NCI-H1417 treated with DMSO at 0.1 percent for 48 hours (cell line): ENCODE measurements at places on chromosomes 7 and 10.

GRCh38 chr10:92756201-92757065 is 66.7 kb downstream of the HHEX start:
- no peak for DNase-seq

DNA sequence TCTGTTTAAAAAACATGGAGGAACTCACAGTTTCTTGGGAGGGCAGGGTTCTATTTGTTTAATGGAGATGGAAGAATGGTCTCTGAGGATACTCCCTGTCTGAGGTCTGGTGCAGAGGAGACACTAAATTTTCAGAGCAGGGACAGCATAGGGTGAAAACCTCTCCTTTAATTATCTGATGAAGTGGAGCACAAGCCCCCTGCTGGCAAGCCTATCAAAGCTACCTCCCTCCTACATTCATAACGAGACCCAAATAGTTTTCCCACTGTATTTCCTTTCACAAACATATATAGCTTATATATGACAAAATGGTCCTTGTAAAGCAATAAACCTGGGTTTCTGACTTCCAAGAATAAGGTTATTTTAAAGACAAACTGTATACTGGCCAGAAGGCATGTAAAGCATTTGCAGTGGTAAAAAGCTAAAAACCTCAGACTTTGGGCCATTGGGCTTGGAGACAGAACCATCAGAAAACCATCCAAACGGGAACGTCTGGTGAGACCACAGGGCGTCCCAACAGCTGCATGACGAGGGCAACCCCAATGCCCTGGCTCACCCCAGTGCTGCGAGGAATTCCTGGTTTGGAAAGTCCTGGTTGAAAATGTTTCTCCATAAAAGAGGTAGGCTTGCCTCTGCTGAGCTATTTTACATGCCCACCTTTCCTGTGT is 201.3 kb downstream of the FANK1 start:
- DNase-seq, result no peak

GRCh38 chr7:28954471-28954870 is 3.7 kb downstream of the TRIL start:
- no peak for DNase-seq

GRCh38 chr10:17918187-17918903 is 33.4 kb upstream of the SLC39A12 start:
- no peak for DNase-seq

- no peak for DNase-seq
Observed at GRCh38 chr10:125662584-125662983, 20.4 kb downstream of the TEX36 start.

GRCh38 chr10:44908066-44908749 is 2.9 kb upstream of the TMEM72 start:
- no peak for DNase-seq

DNA sequence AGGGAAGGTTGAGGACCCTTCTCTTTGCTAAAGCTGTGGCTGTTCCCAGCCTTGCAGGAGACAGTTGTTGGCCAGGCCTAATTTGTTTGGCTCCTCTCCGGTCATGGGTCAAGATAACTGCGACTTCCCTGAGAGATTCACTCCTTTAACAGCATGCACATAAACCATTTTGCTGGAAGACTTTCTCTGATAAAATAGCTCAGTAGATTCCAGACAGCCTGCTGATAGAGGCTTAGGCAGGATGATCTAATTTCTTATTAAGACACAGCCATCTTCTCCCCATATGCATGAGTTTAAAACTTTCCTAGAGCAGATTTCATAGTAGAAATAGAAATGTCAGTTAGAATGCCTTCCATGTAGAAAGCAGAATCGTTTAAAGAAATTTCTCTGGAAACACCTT is 181.9 kb downstream of the WNT2 start:
- no peak for DNase-seq

GRCh38 chr7:129851809-129852208 is 101.0 kb downstream of the UBE2H start:
- no peak for DNase-seq

- no peak for DNase-seq
Observed at GRCh38 chr10:77313066-77313750, 324.4 kb downstream of the KCNMA1 start.

- no peak for DNase-seq
Observed at GRCh38 chr7:138328215-138328614, 131.8 kb upstream of the TRIM24 start.

- DNase-seq, result no peak
Observed at GRCh38 chr10:82160307-82160706, 285.3 kb downstream of the NRG3 start.

- no peak for DNase-seq
Observed at GRCh38 chr10:73522263-73522662, 26.4 kb upstream of the PPP3CB start.

GRCh38 chr10:29736366-29737073 is 101.7 kb upstream of the SVIL start:
- no peak for DNase-seq

GRCh38 chr7:91847876-91848588 is 32.5 kb downstream of the MTERF1 start:
- no peak for DNase-seq

DNA sequence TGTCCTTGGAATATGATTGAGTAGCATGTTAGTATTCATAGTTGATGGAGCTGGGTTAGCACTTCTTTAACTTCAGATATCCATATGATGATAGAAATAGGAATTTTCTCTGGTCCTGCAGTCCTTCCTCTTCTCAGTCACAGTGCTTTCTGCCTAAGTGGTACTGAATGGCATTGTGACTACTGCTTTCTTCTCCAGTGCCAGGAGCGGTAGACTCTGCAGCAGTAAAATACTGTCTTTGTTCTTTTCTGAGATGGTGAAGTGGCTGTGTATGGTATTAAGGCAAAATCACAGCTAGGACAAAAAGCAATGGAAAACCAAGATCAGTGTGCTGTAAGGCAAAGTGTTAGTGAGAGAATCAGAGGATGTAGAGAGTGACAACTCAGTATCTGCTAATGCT is 46.6 kb downstream of the C1GALT1 start:
- DNase-seq, result no peak
